NCI-H2081 (cell line): ENCODE measurements at places on chromosomes 7 and 10.

GRCh38 chr10:690372-691161 is 1.1 kb upstream of the DIP2C start:
- no peak for DNase-seq

DNA sequence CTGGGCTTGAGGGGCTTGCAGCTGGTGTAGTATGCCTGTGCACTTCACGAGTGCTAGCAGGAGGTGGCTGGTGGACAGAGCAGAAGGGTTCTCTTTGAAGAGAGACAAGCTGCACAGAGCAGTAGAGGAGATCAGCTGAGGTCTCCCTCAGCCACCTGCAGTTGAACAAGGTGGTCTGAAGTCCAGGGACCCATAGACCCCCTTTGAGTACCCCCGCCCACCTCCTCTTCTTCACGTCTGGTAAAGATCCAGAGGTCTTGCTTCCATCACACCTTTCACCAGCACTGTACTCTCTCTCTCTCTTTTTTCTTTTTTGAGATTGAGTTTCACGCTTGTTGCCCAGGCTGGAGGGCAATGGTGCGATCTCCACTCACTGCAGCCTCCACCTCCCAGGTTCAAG is 157.2 kb downstream of the GFRA1 start:
- no peak for DNase-seq

GRCh38 chr10:106982268-106982667 is 182.2 kb downstream of the SORCS1 start:
- DNase-seq, result no peak

GRCh38 chr10:96292971-96293920 is 11.0 kb upstream of the DNTT start:
- DNase-seq, result peak; percentile 44

- DNase-seq, result no peak
Measured at GRCh38 chr7:43054052-43054722, 58.3 kb upstream of the HECW1 start.

DNA sequence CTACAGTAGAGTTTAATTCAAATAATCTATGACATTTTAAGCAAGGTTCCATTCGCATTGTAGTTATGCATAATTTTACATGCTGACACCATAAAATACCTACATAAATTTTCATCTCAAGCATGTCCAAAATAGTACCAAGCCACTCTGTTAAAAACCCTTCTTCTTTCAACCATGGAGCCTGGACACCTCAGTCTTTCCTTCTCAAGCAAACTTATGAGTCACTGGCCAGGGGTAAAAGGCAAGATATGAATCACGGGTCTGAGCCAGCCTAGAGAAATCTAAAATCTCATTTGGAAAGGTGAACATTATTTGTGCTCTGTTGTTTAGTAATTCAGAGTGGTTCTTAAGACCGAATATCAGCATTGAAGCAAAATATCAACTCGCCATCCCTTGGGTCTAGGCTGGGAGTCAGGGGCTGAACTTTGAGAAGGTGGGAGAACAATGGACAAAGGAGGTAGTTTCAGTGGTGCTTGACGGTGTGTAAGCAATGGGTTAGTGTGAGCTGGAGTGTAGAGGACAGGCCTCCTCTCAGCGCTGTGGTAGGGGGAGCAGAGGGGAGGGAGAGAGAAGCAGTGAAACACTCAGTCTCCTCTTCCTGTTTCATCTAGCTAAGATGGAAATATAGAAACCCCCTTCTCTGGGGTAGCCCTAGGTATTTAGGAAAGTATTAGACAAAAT is 19.1 kb upstream of the GPAM start:
- DNase-seq, result no peak

GRCh38 chr7:96397936-96398598 is 76.2 kb upstream of the SLC25A13 start:
- DNase-seq, result no peak

DNA sequence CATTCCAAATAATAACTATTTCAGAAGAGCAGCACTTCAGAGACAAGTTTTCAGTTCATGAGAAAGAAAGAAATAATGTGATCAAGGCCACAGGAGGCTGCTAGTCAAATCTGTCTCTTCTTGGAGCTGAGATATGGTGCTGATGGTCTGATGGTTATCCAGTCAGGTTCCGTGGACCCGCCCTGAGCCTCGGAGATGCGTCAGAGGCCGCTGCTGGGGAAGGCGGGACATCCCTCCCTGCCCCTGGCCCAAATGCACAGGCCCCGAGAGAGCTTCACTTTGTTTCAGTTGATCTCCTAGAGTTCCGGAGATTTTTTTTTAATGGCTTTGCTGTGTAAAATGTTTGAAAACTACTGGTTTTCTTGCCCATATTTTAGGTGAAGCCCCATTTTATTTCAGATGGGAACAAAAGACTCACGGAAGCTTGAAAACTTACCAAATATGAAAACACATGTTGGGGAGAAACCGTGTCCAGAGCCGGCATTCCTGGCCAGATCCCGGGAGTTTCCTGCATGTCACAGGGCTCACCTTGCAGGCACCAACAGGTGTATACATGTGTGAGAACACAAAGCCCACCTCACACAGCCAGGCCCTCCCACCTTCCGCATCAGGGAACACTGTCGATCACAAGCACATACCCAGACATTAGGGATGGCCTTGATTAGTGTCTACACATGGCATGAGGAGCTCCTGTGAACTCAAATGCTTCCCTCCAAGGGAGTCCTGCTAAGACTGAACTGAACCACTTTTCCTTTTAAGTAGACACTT is 499.0 kb downstream of the TCERG1L start:
- DNase-seq, result no peak

GRCh38 chr10:1395481-1396296 is 339.5 kb downstream of the WDR37 start:
- no peak for DNase-seq

- DNase-seq, result no peak
Measured at GRCh38 chr7:30930621-30931020, 19.0 kb downstream of the AQP1 start.

DNA sequence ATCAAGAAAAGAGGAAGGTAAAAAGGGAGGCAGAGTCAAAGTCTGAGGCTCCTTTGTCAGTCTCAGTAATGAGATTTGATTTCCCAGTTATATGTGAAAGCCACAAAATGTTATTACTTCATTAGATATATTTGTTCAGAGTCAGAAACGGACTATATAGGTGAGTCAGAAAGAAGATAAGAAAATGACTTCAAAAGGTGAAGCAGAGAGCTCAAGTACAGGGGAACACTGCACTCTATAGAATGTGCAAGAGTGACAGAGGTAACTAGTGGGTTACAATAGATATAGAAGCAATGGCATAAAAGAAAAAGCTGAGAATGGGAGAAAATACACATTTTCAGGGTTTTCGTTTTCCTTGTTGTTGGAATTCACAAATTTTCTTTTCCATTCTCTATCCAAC is 43.3 kb downstream of the DGKB start:
- DNase-seq, result peak; percentile 37

GRCh38 chr10:130743751-130744271 is 567.7 kb downstream of the TCERG1L start:
- no peak for DNase-seq

- DNase-seq, result no peak
Measured at GRCh38 chr7:43602256-43602655, 19.3 kb downstream of the STK17A start.

GRCh38 chr7:142139597-142140400 is 28.3 kb downstream of the MGAM2 start:
- no peak for DNase-seq
